Hepatocyte (in vitro differentiated cells): ENCODE measurements at places on chromosomes 2 and 18. TPM values are rescaled to one million over a fixed set of nuclear protein-coding genes. Genes with fewer than 3 reads are reported as not detected.

DNA sequence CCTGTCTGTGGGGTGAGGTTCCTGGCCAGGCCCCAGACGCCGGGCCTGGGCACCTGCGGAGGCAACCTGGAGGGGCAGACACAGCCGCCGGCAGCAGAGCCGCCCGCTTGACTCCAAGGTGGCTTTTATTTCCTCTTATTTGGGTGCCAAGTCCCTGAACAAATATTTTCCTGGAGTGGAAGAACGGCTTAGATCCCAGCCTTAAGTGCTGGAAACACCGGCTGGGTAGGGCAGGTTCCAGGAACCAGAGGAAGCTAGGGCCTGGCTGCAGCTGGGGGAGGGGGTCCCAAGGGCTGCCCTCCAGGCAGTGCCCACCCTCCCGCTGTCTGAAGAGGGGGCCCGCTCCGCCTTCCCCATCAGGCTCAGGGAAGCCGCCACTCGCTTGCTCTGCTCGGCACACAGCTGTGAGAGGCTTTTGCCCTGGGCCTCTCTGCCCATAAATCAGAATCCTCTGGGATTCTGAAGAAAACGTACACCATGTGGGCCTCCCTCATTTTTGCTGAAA lies 28.2 kb downstream of the SDC1 start:
- DNase-seq, result peak; percentile 34

GRCh38 chr2:225041851-225042799 lies at the start of gene DOCK10:
Gene DOCK10, minus strand, starts transcription at chr2:225042468. Its CDS starts 94 bp downstream, at chr2:225042374.
- peak; percentile 24 for DNase-seq

RHOB gene
- 387 and 429 TPM in 2 replicates for total RNA-seq

CHRND gene
- not detected in 2 replicates for total RNA-seq

DPYSL5 gene
- total RNA-seq, result 0.48 and 0.63 TPM in 2 replicates

MAP3K19 gene
- 1.1 TPM in 1 of 2 replicates, not detected in the other for total RNA-seq
